ENCODE measurements at places on chromosomes 1 and 21.

DNA sequence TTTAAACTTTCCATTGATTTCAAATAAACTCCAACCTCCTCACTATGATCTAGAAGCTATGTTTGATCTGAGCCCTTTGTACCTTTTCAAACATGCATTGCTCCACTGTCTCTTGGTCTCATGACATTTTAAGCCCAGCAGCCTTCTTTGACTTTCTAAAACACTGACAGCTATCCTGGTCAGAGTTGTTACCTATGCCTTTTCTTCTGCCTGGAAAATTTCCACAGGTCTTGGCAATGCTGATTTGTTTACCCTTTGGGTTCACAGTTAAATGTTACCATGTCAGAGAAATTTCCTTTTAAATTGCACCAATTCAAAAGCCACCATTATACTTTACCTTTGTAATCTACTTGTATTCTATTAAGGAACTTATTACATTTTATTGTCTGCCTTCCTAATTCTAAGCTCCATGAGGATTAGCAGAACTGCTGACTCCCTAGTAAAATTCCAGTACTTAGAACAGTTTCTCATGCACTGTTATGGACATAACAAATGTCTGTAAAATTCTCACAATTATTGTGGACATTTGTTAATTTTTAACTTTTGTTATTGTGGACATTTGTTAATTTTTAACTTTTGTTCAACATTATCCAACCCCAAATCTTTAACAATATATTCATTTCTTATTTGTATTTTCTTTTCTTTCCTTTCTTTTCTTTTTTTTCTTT lies 1064.4 kb downstream of the NCAM2 start:
- no peak for DNase-seq

DNA sequence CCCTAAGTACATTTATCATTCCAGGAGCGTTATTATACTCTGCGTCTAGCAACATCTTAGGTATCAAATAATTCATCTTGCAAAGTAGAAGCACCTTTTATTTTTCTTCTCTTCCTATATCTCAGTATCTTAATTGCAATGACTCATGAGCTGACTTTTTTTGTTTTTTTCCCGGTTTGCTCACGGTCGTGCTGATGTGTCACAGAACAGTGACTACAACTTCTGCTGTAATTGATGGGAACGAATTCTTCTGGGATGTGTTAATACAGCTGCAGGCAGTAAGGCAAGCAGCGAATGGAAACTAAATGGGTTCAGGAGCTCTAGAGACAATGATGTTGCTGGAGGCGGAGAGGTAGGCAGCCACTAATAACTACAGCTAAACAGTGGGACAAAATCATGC lies 89.8 kb upstream of the TMPRSS15 start:
- DNase-seq: no peak

DNA sequence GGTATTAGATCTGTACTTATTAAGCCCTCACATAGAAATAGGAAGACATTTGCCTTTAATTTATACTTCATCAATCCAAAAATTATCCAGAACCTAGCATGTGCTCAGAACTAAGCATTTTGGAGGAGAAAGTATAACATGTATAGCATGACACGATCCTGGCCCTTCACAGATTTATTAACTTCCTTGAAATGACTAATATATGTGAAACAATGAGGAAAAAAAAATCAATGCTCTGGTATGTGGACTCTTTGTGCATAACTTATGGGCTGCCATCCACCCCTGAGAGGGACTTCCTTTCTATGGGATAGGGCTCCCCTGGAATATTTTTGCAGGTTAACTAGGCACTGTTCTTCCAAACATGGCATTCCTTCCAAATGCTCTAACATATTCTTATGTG lies 36.6 kb downstream of the CCDC185 start:
- no peak for DNase-seq

DNA sequence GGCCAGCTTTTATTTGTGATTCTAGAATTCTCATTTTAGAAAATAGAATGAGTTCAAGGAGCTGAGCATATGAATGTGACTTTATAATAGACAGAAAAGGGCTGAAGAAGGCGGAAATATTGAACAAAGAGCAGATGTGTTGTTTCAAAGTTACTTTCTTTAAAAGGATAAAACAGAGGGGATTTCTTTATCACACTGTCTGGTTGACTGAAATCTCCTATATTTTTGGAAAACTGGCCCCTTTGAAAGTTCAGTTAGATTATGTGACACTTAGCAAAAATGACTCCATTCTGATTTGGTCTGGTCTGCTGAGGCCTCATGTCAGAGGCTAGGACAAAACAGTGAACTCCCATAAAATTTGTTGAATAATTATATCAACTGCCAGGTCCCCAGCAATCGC lies 46.4 kb upstream of the DNAH14 start:
- no peak for DNase-seq

DNA sequence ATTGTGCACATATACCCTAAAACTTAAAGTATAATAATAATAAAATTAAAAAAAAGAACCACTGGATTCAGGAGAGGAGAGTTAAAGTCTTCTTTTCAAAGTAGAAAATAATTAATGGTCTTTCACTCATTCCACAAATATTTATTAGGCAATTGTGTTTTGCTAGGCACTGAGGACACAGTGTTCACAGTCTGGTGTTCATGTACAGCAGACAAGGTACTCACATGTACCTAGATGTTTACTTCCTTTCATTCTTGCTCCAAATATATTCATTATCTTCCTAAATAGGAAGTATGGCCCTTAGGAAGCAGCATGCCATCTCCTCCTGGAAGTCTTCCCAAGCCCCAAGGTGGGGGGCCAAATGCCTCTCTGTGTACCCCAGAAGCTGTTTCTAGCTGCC lies 265.0 kb downstream of the NPHP4 start:
- DNase-seq: no peak

Measured in activated CD8-positive, alpha-beta memory T cell treated with anti-CD3 and anti-CD28 coated beads for 24 hours (primary cell).